ENCODE measurements at places on chromosomes 7 and 10. TPM values are rescaled to one million over a fixed set of nuclear protein-coding genes. Genes with fewer than 3 reads are reported as not detected.

The ANKRD61 gene
- not detected for total RNA-seq

The TMEM176B gene
- total RNA-seq = not detected

- DNase-seq = no peak
Measured at GRCh38 chr7:28064437-28064836, 116.2 kb downstream of the JAZF1 start.

GRCh38 chr7:133650069-133650468 lies 397.2 kb downstream of the EXOC4 start:
- peak; percentile 81 for DNase-seq

DNA sequence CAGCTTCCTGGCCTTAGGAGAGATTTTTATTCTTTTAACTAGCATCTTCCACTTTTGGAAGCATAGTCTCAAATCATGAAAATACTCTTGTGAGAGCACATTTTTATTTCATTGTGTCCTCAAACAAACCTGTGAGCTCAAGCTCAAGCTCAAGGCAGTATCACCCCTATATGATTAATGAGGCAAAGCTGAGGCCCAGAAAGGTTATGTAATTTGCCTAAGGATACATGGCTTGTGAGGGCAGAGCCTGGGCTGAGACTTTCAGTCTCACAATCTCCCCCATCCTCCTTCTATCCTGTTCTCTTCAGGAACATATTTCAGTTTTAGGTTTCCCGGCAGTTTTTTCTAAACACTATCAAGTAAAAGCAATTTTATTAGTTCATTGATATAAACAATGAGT lies 359.5 kb downstream of the PTEN start:
- no peak for DNase-seq

DNA sequence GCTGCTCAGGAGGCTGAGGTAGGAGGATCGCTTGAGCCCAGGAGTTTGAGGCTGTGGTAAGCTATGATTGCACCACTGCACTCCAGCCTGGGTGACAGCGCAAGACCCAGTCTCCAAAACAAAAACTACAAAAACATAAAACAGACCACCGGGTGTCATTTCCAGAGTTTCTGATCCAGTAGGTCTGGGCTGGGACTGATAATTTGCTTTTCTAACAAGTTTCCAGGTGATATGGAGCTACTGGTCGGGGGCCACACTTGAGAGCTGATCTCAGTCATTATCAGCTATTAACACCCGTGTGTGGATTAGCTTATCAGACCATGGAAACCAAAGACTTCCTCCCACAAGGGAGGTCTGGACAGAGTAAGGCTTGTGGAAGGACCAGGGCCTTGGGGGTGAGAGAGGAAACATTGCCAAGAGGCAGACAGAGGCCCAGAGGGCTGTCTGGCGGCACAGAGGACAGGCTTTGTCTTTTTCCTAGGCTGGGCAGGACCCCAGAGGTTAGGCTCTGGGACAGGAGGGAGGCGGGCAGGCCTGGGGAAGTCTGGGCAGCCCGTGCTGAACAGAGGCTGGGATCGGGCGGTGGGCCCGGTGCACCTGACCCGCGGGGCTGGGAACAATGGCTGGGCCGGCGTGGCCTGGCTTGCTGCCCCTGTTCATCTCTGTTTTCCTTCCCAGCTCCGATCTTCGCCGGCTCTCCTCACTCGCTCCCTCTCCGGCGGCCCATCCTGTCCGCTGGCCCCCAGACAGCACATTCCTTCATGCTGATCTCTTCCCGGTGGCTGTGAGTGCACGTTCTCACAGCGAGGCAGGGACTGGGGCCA lies 25.2 kb downstream of the TMEM270 start:
- peak; percentile 35 for DNase-seq
